Activated naive CD8-positive, alpha-beta T cell treated with anti-CD3 and anti-CD28 coated beads, Interleukin-2, amount 10 ng/mL, durations not matched to agents 7 days and 5 days (primary cell): ENCODE measurements at places on chromosomes 16 and 17. TPM values are rescaled to one million over a fixed set of nuclear protein-coding genes. Genes with fewer than 3 reads are reported as not detected.

The TTYH2 gene
- total RNA-seq = 11.2 TPM

The LGALS9B gene
- 0.79 TPM for total RNA-seq

The CLDN6 gene
- not detected for total RNA-seq

DNA sequence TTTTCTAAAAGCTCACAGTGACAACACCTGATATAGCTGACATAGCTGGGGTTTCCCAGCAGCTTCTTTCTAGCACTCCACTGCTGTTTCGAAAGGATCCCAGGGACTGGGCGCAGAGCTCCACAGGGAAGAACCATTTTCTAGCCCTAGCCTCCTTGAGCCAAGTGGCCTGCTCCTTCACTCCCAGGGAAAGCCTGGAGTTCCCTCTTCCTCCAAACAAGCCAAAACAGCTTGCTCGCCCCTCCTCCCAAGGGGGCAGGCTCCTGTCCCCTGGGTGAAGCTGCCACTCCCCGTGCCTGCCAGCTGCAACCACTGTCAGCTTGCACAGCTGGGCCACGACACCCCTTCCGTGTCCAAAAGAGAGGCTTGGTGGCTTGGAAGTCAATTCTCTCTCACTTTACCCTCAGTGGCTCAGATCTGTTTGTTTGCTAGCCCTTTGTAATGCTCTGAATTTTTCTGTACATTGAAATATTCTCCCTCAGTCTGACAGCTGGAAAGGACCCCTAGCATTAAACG lies 59.8 kb downstream of the CYTH1 start:
- no peaks in the 10 kb centered on the region for H3K27me3 ChIP-seq
- peaks cover 8% of the 10 kb centered on the region for H3K36me3 ChIP-seq

- peaks cover 16% of the 10 kb centered on the region for H3K27me3 ChIP-seq
- DNase-seq = no peak
- H3K4me1 ChIP-seq = peaks cover 10% of the 10 kb centered on the region
- H3K4me3 ChIP-seq = no peak overlapping the region
- no peaks in the 10 kb centered on the region for H3K36me3 ChIP-seq
Observed at GRCh38 chr16:87435372-87436224, 43.5 kb downstream of the MAP1LC3B start.

- DNase-seq = no peak
- no peaks in the 10 kb centered on the region for H3K27me3 ChIP-seq
- H3K4me1 ChIP-seq = no peaks in the 10 kb centered on the region
- H3K27ac ChIP-seq = no peak overlapping the region
- no peak overlapping the region for H3K4me3 ChIP-seq
Observed at GRCh38 chr17:73356561-73357170, 44.9 kb upstream of the CDC42EP4 start.

GRCh38 chr17:39191750-39192510 lies 5.5 kb downstream of the CACNB1 start:
- peak overlapping the region; percentile 36 for H3K27ac ChIP-seq
- H3K4me1 ChIP-seq = peaks cover 25% of the 10 kb centered on the region
- no peaks in the 10 kb centered on the region for H3K27me3 ChIP-seq
- peaks cover 11% of the 10 kb centered on the region for H3K36me3 ChIP-seq
- no peak overlapping the region for H3K4me3 ChIP-seq
- no peak for DNase-seq

The TSPOAP1 gene
- total RNA-seq = 77.7 TPM

The ZP2 gene
- not detected for total RNA-seq

GRCh38 chr17:27552276-27552732 lies 78.7 kb upstream of the LGALS9 start:
- H3K4me3 ChIP-seq = no peak overlapping the region
- H3K4me1 ChIP-seq = peaks cover 14% of the 10 kb centered on the region
- no peaks in the 10 kb centered on the region for H3K27me3 ChIP-seq
- H3K36me3 ChIP-seq = peaks cover 11% of the 10 kb centered on the region
- DNase-seq = no peak

- peaks cover 24% of the 10 kb centered on the region for H3K27me3 ChIP-seq
- H3K27ac ChIP-seq = no peak overlapping the region
- no peak for DNase-seq
- H3K4me1 ChIP-seq = peaks cover 13% of the 10 kb centered on the region
Observed at GRCh38 chr16:79417601-79418008, 182.9 kb downstream of the MAF start.

DNA sequence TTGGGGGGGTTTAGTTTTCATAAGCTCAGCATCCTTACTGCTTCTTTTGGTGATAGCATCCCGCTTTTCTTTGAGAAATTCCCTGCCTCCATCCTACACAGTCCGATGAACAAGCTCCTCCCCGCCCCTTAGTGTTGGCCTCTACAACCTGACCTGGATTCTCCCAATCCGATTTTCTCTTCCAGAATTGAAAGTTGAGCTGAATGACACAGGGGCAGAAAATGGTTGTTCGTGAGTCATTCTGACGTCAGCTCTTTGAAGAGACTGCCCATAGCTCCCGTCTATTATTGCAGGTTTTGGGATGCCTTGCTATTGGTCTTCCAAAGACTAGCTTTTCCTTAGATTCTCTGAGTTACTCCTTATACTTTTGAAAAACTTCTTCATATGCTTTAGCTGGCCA lies 279.7 kb downstream of the SLC39A11 start:
- no peak overlapping the region for H3K27ac ChIP-seq
- no peak overlapping the region for H3K4me3 ChIP-seq
- no peaks in the 10 kb centered on the region for H3K27me3 ChIP-seq

DNA sequence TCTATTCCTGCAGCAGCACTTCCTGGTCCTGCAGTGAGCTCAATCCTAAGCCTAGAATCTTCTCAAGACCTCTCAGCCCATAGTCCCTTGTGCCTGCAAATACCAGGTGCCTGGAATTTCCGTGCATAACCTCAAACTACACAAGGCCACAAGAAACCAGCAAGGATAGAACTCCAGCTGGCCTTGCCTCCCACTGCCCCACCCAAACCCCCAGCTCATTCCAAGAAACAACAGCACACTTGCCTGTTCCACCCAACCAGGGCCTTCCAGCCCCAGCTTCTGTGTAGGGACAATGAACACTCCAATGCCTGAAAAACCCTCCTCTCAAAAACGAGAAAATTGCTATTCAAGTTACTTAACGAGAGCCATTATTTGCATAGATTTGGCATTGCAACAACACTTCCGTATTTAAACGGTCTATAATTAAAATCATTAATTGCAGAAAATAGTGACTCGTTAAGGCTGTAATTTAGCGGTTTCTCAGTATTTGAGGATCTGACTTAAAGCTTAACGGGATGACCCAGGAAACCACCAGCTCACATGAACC lies 147.0 kb downstream of the C16orf78 start:
- no peak for DNase-seq
- H3K27me3 ChIP-seq = no peaks in the 10 kb centered on the region
- no peak overlapping the region for H3K27ac ChIP-seq
- no peaks in the 10 kb centered on the region for H3K36me3 ChIP-seq
- H3K4me3 ChIP-seq = no peak overlapping the region

The GPRC5B gene
- total RNA-seq = 0.09 TPM

DNA sequence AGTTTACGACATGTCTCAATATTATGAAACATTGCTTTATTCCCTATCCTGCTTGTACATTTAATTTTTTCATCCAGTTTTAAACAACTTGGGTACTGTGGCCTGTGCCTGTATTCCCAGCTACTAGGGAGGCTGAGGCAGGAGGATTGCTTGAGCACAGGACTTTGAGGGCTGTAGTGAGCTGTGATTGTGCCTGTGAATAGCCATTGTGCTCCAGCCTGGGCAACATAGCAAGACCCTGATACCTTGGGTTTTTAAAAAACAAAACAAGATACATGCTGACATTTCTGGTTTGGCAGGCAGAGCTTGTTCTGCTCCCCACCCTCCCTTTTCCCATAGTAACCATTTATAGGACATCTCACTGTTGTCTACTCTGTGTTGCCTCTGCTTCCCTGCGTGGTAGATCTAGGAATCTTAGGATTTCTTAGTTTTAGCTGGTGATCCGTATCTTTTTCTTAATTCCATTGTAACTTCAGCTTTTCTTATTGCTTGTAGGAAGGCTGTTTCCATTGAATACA lies 35.6 kb downstream of the TENT4B start:
- no peaks in the 10 kb centered on the region for H3K27me3 ChIP-seq
- DNase-seq = no peak
- peaks cover 11% of the 10 kb centered on the region for H3K36me3 ChIP-seq
- no peak overlapping the region for H3K27ac ChIP-seq

The AHSP gene
- total RNA-seq = not detected

DNA sequence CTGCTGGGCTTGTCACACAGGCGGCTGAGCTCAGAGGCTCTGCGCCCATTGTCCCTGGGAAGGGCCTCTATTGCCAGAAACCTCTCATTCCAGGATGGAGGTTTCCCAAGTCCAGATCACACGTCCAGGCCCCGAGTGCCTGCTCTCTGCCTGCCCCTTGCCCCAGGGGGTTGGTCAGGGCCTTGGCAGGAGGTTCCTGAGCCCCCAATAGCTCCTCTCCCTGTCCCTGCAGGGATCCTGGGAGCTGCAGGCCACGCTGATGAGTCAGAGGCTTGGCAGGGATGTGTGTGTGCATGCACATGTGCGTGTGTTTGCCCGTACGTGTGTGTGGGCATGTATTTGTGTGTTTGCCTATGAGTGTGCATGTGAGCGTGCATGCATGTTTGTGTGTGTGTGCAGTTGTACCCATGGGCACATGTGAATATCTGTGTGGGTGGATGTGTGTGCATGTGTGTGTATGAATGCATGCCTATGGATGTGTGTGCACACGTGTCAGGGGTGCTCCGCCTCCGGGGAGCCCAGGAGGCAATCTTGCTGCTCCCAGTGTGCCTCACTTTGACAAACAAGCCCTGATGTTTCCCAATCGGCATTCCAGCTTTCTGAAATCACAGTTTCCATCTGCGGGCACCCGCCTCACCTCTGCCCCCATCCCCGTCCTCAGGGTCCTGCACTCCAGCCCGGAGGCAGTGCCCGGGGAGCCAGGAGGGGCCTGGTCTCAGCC lies 98.4 kb upstream of the GSE1 start:
- H3K36me3 ChIP-seq = no peaks in the 10 kb centered on the region
- H3K4me3 ChIP-seq = no peak overlapping the region
- peaks cover 2% of the 10 kb centered on the region for H3K4me1 ChIP-seq
- H3K27me3 ChIP-seq = no peaks in the 10 kb centered on the region

DNA sequence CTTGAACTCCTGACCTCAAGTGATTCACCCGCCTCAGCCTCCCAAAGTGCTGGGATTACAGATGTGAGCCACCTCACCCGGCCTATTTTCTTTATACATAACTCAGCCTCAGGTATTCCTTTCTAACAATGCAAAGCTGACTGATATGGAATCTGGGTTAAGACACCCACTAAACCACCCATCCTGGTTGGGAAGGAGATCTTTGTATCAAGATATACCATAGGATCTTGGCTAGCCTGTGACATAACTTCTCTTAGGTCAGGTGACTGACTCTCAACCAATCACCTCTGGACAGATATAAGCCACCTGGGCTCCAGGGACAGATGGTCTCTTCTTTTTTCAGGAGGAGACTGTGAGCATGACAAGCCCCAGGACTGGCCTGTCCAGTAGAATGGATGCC lies 51.2 kb upstream of the NKD1 start:
- no peak overlapping the region for H3K4me3 ChIP-seq
- no peak overlapping the region for H3K27ac ChIP-seq
- no peaks in the 10 kb centered on the region for H3K27me3 ChIP-seq
- H3K36me3 ChIP-seq = no peaks in the 10 kb centered on the region
- DNase-seq = no peak

- H3K4me1 ChIP-seq = no peaks in the 10 kb centered on the region
- no peaks in the 10 kb centered on the region for H3K27me3 ChIP-seq
- peaks cover 18% of the 10 kb centered on the region for H3K36me3 ChIP-seq
Observed at GRCh38 chr17:1055751-1056645, 59.1 kb downstream of the TIMM22 start.

DNA sequence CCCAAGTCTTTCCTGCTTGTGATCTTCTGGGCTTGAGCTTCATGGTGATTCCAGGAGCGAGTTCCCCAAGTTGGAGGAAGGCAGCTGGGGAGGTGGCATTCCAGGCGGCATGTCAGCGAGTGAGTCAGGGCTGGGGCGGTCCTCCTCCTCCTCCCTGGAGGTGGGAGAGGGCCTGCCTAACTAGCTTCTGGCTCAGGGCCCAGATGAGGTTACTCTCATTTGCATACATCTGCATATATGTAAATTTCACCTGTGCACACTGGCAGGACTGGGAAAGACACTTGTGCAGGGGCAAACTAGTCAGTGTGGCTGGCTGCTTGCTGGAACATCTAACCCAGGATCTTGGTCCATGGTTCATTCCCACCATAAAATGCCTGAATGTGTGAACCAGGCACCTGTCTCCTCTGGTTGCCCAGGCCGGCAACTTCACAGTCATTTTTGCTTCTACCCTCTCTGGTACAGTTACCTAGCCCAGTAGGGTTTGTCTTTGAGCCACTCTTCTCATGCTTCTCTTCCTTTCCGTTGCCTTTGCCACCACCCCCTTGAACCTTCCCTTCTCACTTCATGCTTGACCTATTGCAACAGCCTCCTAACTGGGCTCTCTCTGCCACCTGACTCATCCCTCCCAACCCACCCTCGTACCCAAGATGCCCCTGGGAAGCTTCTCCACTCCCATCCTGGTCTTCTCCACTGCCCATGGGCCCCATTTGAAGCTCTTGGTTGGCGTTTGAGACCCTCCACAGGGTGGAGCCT lies 9.6 kb upstream of the DLX4 start:
- H3K27me3 ChIP-seq = peaks cover 42% of the 10 kb centered on the region
- DNase-seq = no peak
- H3K4me1 ChIP-seq = peaks cover 8% of the 10 kb centered on the region
- H3K36me3 ChIP-seq = no peaks in the 10 kb centered on the region

- H3K36me3 ChIP-seq = peaks cover 49% of the 10 kb centered on the region
- peaks cover 6% of the 10 kb centered on the region for H3K27me3 ChIP-seq
- H3K27ac ChIP-seq = no peak overlapping the region
- no peak for DNase-seq
- no peaks in the 10 kb centered on the region for H3K4me1 ChIP-seq
Observed at GRCh38 chr16:75296606-75297005, 45.2 kb upstream of the BCAR1 start.

GRCh38 chr17:1764284-1764683 lies 2.4 kb downstream of the SERPINF1 start:
- DNase-seq = peak; percentile 74
- H3K4me3 ChIP-seq = peak overlapping the region; percentile 43
- H3K27me3 ChIP-seq = no peaks in the 10 kb centered on the region
- peak overlapping the region; percentile 85 for H3K27ac ChIP-seq
- H3K36me3 ChIP-seq = no peaks in the 10 kb centered on the region

The GNG13 gene
- not detected for total RNA-seq

DNA sequence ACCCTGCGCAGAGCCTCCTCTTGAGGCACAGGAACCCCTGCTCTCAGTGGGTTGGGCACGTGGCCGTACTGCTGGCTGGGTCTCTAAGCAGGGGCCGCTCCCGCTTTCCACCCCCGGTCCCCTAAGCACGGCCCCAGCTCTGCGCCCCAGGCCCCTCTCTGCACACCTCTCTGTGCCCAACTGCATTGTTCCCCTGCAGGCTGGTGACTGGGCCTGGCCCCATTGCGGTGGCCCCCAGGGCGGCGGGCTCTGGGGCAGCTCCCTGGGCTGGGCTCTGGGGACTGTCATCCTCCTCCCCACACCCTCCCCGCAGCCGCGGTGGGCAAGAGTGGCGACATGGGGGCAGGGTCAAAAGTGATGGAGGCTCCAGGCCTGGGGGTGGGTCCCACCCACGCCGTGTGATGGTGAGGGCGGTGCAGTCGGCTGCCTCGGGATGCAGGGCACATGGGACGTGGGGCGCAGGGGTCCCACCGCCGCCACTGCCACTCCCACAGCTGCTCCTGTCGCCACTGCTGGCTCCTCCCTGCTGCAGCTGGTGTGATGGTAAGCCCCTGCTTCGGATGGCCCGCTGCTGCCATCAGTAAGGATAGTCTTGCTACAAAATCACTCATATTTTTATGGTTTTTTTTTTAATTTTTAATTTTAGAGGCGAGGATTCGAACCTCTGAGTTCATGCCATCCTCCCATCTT lies 15.2 kb upstream of the ITGB3 start:
- H3K27me3 ChIP-seq = peaks cover 4% of the 10 kb centered on the region
- DNase-seq = no peak
- no peak overlapping the region for H3K27ac ChIP-seq
- H3K36me3 ChIP-seq = no peaks in the 10 kb centered on the region
